Stimulated activated CD8-positive, alpha-beta memory T cell treated with anti-CD3 and anti-CD28 coated beads, Interleukin-4, amount 100 ng/mL, for 1 hour (primary cell): ENCODE measurements at places on chromosomes 12 and 14.
A peak's percentile ranks its signal among the peaks of the same experiment; 100 is the strongest.

DNA sequence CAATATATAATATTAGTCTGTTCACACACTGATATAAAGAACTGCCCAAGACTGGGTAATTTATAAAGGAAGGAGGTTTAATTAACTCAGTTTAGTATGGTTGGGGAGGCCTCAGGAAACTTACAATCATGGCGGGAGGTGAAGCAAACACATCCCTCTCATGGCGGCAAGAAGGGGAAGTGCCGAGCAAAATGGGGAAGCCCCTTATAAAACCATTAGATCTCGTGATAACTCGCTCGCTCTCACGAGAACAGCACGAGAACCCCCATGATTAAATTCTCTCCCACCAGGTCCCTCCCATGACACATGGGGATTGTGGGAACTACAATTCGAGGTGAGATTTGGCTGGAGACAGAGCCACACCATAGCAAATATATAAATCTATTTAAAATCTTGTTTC, 269.8 kb downstream of the ATP23 start:
- no peak for DNase-seq

- DNase-seq, result peak; percentile 9
These were observed 95.6 kb downstream of the GAS2L3 start for GRCh38 chr12:100668945-100669536.

DNA sequence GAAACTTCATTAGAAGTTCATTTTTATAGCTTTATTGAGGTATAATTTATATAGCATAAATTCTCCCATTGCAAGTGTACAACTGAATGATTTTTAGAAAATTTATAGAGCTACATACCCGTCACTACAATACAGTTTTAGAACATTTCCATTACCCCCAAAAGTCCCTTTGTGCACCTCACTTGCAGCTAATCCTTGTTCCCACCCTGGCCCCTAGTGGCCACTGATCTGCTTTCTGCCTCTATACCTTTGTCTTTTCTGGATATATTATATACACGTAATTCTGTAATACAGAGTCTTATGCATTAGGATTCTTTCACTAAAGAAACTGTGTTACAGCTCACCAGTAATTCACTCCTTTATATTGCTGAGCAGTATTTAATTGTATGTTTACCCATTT, 145.1 kb upstream of the DIO2 start:
- no peak for DNase-seq

DNA sequence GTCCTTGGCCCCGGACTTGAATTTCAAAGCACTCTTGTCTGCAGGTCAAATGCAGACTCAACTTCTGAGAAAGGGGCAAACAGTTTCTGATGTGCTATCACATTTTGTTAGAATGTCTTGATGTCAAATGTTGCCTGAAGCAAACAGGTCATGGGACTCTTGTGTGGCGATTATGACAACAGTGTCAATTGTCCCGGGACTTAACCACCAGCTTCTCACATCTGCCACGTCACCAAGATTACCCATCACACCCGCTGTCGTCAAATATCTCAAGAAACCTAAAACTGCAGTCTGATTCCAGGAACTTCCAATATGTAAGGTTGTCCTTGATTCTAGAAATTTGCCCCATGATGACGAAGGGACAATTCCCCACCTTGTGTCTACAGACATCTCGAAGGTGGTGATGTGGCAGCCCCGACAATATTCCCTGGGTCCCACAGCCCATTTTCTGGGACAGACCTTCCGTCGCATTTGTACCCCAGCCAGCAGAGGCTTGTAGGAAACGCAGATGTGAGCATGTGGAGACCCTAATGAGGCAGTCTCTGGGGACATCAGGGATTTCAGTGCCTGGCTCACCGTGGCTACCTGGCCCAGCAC, 21.3 kb downstream of the LRTM2 start:
- no peak for DNase-seq

GRCh38 chr14:67270145-67270753, 29.0 kb downstream of the PALS1 start:
- DNase-seq, result no peak

GRCh38 chr12:38528527-38528926, 212.0 kb downstream of the ALG10B start:
- DNase-seq, result no peak

GRCh38 chr12:20289520-20289919, 78.8 kb upstream of the PDE3A start:
- no peak for DNase-seq

DNA sequence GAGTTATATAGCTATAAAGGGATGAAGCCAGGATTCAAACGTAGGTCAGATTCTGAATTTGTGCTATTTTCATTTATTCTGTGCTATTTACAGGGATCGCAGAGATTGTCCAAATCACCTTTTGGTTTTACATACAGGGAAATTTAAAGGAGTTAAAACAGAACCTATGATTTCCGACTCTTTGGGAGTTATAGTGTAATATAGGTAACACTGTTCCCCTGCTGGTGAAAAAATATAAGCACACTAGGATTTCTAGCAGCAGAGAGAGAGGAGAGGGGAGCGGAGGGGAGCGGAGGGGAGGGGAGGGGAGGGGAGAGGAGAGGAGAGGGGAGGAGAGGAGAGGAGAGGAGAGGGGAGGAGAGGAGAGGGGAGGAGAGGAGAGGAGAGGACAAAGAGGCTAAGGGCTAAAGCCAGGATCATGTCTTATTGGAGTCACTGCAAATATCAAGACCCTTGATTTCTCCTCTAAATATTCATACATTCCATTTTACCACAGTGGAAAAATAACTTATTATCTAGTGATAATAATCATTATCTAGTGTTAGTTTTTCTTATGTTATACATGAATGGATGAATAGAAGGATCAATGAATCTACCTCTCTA, 46.2 kb upstream of the KCNH5 start:
- no peak for DNase-seq

- no peak for DNase-seq
These were observed 82.5 kb downstream of the SH2B3 start for GRCh38 chr12:111488271-111488670.

DNA sequence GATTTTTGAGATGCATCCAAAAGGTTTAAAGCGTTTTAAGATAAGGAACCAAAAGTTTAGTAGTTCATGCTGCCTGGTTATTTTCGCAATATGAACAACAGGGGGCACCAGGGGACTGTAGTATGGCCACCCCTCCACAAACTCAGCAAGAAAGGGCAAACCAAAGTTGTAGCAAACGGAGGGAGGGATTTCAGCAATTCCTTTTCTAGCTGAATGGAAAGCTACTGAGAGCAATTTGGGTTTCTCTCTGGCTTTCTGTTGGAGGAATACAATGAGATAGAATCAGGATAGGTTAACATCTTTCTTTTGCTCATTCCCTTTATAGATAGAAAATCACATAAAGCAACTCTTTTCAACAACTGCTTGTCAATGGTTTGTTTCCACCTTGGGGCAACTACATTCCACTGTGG, 62.5 kb downstream of the DRAM1 start:
- DNase-seq, result peak; percentile 35

- no peak for DNase-seq
These were observed 34.0 kb downstream of the VCPKMT start for GRCh38 chr14:50082308-50082742.

DNA sequence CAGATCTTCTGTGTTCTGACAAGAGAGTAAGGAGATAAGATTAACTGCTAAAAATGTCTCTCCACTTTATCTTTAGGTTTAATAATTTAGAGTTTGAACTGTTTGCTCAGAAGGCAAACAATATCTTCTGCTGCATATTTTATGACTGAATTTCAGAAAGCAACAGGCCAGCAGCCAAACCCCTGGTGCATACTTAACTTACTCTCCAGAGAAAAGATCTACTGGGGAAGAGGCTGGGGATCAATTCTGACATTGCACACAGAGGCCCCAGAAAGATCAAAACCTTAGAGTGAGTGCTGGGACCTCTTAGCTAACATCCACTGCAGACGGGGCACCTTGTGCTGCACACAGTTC, 518.2 kb downstream of the TMEM132D start:
- no peak for DNase-seq

- DNase-seq, result no peak
These were observed 28.9 kb downstream of the SLC15A4 start for GRCh38 chr12:128794661-128795529.

DNA sequence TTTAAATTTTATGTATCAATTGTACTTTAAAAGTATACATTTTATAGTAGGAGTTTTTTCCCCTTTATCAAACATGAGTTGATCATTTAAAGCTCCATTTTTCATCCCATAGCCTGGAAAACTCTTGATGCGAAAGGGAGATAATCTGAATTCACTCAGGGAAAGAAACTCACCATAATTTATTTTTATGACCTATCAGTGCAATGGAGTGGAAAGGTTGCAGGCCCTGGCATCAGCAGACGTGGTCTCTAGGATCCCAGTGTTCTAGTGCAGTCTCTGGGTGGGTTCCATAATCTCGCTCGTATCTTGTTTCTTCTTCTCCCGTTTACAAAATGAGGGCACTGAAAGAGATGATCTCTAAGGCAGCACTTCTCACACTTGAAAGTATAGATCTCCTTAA, 85.0 kb downstream of the PTGER2 start:
- DNase-seq, result no peak

DNA sequence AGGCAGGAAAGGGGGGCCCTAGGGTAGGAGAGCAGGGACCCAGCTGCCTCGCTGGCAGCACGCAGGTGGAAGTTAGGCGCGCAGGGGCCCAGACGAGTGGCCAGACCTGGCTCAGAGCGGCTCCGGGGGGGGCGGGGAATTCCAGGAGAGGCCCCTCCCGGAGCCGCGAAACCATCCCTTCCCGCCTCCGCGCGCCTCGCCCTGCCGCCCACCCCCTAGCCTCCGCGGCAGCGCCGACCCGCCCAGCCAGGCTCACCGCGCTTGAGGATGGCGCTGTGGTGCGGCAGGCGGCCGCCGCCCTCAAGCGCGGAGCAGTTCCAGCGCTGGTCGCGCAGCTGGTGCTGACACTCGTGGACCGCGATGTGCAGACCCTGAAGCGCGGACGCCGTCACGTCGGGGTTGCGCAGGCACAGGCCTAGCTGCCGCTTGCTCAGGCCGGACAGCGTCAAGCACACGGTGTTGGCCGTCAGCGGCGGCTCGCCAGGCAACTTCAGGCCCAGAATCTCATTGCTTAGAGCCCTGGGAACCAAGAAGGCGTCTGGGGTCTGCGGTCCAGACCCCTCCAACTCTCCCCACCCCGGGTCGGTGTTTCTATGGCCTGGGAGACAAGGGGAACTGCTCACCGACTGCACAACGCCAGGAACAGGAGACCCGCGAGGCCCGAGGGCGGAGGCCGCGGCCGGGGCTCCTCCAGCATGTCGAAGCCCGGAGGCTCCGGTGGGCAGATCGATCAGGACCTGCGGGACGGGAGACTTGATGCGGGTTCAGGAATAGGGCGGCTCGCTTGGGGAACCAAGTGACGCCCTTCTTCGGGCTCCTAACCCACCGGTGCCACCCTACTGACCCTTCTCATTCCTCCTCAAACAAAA, 1.5 kb downstream of the WNT10B start:
- DNase-seq, result no peak

DNA sequence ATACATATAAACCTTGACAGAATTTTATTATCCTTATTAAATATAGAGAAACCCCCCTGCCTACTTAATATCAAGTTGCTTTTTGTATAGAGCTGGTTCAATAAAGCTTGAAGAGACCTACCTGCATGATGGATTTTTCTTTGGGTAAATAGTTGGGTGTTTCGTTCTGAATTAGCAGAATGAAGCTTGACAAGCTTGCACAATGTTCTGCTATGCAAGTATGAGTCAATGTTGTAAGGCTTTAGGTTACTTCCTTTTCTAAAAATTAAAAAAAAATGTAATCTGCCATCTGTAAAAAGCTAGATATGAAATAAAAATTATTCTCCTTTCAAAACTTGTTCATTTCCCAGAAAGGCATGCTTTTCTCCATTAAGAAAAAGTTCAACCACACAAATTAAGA, 1662.6 kb upstream of the SEL1L start:
- DNase-seq, result no peak

GRCh38 chr12:14774074-14774905, 29.0 kb downstream of the WBP11 start:
- DNase-seq, result peak; percentile 78

DNA sequence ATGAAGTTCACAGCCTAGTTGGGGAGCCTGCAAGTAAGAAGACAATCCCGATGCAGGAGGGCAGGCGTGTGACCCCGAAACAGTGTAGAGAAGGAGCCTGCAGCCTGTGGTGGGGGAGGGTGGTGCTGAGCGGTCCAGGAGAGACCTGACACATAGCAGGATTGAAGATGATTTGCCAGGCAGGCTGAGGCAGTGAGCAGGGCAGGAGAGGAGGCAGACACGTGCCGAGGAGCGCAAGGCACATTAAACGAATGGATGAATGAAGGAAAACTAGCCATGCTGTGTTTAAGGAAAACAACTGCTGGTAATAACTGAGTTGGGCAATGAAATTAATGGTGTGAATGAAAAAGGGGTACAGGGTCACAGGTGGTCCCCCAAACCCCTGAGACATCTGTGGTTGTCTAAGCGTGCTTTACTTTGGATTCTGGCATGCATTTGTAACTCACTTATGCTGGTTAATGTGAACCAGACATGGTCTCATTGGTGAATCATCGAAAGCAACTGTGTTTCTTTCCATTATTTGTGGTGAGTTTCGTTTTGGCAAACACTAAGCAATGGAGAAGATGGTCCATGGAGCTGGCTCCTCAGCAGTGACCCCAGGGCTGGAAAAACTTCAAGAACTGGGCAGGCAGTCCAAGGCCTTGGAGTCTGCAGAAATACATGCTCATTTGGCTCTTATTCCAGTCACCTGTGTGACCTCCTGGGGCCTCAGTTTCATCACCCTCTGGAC, 96.9 kb upstream of the EVL start:
- DNase-seq, result no peak

GRCh38 chr12:79747274-79747673, 56.5 kb upstream of the PAWR start:
- DNase-seq, result no peak

GRCh38 chr12:67624355-67624754, 24.2 kb upstream of the DYRK2 start:
- no peak for DNase-seq

- DNase-seq, result no peak
These were observed 82.7 kb downstream of the KTN1 start for GRCh38 chr14:55662752-55663151.
